ENCODE measurements at places on chromosomes 4 and X.

DNA sequence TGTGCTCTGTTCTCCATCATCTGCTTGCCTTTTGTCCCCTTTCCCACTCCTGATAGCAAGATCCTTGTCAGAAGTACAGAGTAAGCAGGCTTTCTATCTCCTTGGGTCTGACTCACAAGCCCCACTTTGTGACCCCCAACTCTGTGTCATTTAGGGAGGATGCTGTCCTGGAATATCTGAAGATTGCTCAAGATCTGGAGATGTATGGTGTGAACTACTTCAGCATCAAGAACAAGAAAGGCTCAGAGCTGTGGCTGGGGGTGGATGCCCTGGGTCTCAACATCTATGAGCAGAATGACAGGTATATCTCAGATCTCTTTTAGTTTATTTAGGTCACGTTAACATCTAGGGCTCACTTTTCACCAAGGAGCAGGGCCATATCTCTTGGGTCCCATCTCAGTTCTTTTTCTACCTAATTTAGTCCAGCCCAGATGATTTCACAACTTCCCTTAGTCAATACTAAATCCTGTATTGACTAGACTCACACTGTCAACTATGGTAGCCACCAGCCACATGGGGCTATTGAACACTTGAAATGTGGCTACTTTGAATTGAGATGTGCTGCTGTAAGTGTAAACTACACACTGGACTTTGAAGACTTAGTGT is 64.3 kb downstream of the MSN start:
- no peak for DNase-seq

GRCh38 chr4:85778632-85779131 is 303.7 kb downstream of the ARHGAP24 start:
- no peak for DNase-seq

DNA sequence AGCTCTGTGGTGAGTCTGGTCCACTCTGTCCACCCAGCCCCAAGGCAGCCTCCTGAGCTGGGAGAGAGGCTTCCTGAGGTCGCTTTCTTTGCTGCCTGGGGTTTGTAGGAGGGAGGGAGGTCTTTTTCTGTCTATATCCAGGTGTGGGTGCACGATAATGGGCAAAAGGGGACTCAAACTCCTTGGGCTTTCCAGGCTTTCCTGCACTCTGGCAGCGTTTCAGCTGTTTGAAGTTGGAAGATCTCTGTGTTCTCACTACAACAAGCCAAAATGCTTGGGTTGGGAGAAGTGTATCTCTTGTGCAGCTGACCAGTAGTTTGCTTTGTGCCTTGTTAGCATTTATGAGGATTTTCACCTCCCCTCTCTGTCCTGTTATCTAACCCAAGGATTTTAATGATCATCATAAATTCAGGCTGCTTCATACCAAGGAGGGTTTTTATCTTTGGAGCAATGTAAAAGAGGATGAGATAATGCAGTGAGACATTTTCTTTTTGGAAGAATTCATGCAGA is 126.3 kb downstream of the REPS2 start:
- no peak for DNase-seq

- DNase-seq = no peak
These were observed 43.7 kb downstream of the OTOP1 start for GRCh38 chr4:4182835-4183568.

- DNase-seq = no peak
These were observed 39.3 kb downstream of the SRPX start for GRCh38 chrX:38181357-38181756.

GRCh38 chr4:151260526-151260925 is 16.4 kb upstream of the PRSS48 start:
- DNase-seq = no peak

- DNase-seq = no peak
These were observed 210.0 kb downstream of the SOWAHB start for GRCh38 chr4:76687746-76688448.

GRCh38 chrX:44828008-44828605 is 15.7 kb upstream of the DUSP21 start:
- DNase-seq = no peak

- DNase-seq = no peak
These were observed 328.8 kb upstream of the GATB start for GRCh38 chr4:152089584-152089983.

DNA sequence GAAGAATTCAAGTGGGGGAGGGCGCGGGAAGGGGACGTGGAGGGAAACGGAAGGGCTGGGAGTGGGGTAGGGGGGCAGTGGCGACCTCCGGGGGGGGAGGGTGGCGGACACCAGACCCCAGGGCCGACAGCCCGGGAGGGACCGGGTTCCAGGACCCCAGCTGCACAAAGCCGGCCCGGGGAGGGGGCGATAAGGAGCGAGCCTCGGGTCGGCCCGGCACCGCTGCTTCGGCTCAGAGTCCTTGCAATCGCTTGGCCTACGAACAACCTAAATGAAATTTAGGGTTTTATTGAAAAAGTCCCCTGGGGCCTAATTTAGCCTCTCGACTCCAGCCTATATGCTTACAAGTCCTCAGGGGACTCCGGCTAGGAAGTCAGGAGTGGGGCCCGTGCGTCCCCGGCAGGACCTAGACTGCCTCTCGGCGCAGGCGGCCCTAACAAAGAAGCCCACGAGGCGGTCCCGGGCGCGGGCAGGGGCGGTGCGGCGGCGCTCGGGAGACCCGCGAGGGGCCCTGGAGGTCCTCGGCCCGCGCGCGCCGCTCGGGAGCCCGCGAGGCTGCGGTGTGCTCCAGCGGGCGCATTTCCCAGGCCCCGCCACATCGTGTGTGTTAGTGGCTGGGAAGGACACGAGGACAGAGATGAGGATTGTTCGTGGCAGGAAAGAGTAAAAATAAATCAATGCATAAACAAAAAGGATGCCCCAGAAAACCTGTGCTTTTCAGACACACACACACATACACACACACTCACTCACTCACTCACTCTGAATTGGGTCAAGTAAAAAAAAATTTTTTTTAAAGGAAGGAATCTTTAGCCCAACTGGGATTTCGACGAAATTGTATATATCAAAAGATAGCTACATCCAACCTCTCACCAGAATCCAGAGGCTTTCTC is 70.0 kb downstream of the MGST2 start:
- no peak for DNase-seq

GRCh38 chrX:119488749-119489148 is 20.5 kb downstream of the SLC25A5 start:
- no peak for DNase-seq

GRCh38 chr4:189129044-189129694 is 811.5 kb upstream of the FRG1 start:
- no peak for DNase-seq

DNA sequence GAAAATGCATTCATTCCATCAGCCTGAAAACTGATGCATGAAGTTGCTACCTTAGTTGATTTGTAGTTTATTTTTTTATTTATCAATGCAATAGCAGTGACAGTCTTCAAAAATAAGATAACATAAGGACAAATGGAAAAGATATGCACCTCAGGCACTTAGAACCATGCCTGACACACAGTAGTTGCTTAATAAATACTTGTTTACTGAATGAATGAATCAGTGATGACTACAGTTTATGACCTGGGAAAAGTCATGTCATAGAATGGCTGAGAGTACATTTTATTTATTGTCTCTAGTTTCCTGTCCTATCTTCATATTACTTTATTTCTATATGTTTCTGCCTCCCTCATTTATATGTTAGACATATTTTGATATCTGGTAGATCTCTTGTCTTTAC is 171.8 kb downstream of the TLL1 start:
- DNase-seq = no peak

DNA sequence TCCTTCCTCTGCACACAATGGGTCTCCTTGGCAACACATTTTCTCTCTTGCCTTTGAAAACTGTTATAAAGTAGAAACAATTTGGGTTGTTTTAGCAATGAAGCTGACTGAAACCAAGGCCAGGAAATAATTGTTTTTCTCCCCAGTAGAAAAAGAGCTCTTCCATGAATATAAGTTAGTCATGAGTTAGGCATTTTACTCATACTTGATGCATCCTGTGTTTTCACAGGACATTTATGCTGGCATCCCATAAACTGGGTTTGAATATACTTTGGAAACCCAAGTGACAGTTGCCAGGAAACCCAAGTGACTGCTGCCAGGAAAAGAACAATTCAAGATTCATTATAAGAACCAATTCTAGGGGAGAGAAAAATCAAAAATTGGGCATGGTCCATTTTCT is 128.6 kb upstream of the NPY2R start:
- DNase-seq = no peak

DNA sequence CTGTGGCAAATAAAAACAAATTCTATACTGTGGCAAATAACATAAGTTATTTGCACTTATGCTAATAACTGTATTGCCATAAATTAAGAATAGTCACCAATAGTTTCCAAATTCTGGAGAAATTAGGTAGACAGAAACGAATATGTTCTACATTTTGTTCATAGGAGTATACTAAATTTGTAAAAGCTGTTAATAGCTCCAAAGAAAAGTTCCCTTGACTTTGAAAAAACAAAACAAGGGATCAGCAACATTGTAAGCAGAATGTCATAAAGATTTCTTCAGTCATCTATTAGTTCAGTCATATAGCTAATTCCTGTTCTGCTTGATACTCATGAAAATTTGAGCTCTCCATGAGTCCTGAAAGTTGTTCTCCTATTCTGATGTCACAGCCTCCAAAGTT is 1472.8 kb downstream of the C4orf33 start:
- DNase-seq = no peak

- DNase-seq = no peak
These were observed 86.5 kb downstream of the PLAC1 start for GRCh38 chrX:134571796-134572195.

- no peak for DNase-seq
These were observed 307.9 kb downstream of the C4orf33 start for GRCh38 chr4:129403848-129404247.

DNA sequence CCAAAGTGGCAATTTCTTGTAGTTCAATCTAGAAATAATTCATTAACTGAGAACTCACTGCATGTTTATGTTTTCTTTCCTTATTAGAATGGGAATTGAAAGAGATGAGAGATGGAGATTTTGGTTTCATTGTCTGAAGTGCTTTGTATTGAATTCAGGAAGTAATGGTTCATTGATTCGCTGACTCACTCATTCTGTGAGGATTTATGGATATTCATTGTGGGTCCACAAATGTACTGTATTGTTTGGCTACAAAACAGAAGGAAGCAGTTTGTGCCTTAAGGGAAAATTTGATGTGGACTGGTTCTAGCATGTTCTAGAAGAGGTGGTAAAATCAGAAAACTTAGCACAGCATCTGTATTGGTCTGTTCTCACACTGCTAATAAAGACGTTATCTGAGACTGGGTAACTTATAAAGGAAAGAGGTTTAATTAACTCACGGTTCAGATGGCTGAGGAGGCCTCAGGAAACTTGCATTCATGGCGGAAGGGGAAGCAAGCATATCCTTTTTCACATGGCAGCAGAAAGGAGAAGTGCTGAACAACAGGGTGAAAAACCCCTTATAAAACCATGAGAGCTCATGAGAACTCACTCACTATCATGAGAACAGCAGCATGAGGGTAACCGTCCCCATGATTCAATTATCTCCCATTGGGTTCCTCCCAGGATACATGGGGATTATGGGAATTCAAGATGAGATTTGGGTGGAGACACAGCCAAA is 132.3 kb upstream of the VCX3A start:
- no peak for DNase-seq

DNA sequence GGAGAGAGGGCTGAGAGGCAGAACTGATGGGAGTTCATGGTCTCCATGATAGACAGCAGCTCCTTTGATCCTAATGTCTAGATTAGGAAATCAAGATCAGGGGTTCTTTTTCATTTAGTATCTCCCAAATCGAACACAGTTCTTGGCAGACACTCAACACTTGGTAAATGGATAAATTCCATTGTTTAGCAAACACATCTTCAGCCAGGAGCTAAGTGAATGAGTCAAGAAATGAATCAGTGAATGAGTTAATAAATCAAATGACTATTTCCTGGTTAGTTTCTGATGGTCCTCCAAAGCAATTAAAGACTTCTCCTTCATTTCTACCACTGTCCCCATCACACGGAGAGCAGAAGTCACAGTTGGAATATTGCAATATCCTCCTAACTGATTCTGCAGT is 120.0 kb upstream of the SHISA3 start:
- no peak for DNase-seq

GRCh38 chr4:103915224-103915869 is 195.6 kb upstream of the TACR3 start:
- no peak for DNase-seq

- DNase-seq = no peak
These were observed 115.1 kb downstream of the STK32B start for GRCh38 chr4:5166377-5166776.

- DNase-seq = no peak
These were observed 3.2 kb downstream of the CABS1 start for GRCh38 chr4:70337886-70338420.

DNA sequence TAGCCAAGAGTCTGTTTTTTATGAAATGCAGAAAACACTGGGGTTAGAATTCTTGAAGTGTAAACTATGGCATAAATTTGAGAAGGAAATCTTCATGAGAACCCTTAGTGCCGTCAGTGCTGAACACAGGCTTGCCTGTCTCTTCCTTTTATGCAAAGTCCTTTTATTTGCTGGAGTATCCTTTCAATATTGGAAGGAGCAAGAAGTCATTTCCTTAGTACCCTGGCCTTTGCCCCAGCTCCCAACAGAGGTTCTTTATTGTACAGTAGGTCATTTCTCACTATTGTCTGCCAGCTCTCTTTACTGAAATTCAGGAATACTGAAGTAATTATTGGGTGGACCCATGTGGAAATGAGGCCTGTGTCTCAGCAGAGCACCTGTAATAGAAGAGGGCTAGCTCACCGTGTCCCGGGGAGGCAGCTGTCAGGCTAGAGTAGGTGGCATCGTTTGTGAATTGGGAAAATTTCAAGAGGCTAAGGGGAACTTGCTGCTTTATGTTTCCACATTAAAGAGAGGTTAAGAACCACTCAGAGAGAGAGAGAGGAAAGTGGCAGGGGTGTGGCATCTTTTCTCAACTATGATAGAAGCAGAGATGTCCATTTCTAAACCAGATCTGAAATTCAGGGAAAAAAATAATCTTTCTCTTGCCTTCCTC is 8.7 kb downstream of the FHDC1 start:
- DNase-seq = no peak

DNA sequence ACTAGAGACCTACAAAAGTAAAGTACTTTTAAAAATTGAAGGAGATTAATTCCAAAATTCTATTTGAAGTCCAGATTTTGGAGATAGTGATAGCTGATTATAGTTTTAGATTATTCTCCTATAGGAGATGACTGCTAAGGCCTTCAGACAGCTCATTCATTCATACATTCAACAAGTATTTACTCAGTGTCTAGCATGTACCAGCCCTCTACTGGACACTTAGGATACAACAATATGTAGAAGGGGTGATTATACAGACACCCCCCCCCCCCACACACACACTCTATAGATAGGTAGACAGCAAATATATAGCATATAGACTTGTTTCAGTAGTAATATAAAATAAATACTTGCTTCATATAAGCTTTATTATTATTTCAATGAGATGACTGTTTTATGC is 60.4 kb upstream of the TAF9B start:
- DNase-seq = no peak

DNA sequence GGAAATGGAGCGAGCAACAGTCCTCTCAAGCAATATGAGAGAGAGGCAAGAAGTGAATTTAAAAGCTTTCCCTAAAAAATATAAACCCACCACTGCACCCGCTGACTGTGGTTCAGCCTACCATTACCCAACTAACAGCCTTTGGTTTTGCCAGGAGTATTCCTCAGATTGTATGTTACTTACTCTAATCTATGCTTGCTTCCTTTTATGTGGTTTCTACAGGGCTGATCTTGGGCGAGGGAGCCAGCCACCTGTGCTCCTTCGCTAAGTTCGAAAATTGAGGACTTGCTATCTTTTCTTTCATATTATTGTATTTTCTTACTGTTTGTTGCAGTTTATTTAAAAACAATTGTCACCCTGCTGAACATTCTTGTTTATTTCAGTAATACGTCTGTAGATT is 101.1 kb downstream of the DDX53 start:
- no peak for DNase-seq

All from activated T-helper 9 cell treated with anti-CD3 and anti-CD28 coated beads, Interleukin-2, amount 50 U/mL, for 16 hours (primary cell).